NCI-H1048 (cell line): ENCODE measurements at places on chromosomes 16 and 17.

DNA sequence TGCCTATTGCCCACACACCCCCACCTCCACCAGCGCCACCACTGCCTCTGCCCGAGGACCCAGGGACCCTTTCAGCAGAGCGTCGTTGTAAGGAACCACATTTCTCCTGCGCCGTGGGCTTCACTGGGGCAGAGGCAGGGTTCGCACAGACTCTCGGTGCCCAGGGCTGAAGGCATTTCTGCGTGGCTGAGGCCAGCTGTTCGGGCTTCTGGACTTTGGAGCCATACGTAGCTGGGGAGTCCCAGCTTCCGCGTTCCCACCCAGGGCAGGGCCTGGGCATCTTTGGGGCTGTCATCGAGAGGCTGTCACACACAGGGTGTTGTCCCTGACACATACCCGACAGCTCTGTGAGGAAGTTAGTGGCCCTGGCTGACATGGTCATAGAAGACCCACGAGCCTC, 16.0 kb upstream of the SMIM5 start:
- DNase-seq, result no peak

DNA sequence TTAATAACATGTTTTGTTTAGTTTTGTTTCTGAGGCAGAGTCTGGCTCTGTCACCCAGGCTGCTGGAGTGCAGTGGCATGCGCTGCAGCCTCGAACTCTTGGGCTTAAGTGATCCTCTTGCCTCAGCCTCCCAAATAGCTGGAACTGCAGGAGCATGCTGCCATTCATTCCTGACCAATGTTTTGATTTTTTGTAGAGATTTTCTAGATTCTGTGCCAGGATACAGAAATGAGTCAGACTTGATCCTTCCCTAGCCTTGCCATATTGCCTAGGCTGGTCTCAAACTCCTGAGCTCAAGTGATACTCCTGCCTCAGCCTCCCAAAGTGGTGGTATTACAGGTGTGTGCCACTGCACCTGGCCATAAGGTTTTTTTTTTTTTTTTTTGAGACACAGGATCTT, 17.7 kb downstream of the TAOK1 start:
- DNase-seq, result no peak

DNA sequence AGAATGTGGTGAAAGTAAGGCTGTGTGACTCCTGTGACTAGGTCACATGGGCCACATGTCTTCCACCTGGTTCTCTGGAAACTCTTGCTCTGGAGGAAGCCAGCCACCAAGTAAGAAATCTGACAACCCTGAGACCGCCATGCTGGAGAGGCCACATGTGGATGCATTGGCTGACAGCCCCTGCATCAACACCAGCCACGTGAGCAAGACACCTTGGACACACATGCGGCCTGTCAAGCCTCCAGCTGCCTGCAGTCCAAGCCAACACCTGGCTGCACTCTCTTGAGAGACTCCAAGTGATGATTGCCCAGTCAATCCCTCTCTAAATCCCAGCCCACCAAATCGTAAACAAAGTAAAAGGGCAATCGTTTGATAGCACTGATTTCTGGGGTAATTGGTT, 112.6 kb downstream of the FOXL1 start:
- DNase-seq, result no peak

- DNase-seq, result no peak
Observed at GRCh38 chr17:71409137-71409536, 711.7 kb upstream of the SOX9 start.

GRCh38 chr16:19316846-19317245, 31.3 kb downstream of the CLEC19A start:
- no peak for DNase-seq

DNA sequence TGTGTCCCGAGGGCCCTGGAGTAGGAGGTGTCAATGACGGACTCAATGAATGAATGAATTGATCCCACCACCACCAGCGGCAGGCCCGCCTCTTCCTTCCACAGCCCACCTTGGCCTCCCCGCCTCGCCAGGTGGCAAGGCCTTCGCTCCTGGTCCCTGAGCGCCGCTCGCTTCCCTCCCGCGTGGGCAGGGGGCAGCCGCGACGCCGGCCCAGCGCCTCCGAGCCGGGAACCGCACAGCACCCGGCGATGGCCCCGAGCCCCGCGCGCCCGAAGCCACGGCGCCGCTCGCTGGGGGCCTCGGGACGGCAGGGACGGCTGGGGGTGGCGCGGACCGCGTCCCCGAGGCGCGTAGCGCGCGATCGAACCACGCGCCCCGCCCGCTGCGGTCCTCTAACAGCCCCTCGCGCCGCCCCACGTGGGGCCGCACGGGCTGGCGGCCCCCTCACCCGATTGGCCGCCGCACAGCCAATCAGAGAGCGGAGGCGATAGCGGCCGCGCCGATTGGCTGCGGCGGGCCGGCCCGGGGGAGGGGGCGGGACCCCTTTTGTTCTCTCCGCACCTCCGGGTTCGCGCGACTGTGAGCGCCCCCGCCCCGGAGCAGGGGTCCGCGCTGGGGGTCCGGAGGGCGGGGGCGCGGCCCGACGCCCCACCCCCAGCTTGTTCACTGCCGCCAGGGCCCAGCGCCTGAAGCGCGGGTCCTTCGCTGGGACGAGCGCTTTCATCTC, 31.4 kb downstream of the ACTG1 start:
- DNase-seq, result peak; percentile 67

GRCh38 chr16:68739964-68740627, 3.0 kb downstream of the CDH1 start:
- no peak for DNase-seq

DNA sequence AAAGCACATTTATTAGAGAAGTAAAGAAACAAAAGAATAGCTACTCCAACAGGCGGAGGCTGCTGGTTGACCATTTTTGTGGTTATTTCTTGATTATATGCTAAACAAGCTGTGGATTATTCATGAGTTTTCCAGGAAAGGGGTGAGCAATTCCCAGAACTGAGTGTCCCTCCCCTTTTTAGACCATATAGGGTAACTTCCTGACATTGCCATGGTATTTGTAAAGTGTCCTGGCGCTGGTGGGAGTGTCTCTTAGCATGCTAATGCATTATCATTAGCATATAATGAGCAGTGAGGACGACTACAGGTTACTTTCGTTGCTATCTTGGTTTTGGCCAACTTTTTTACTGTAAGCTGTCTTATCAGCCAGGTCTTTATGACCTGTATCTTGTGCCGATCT, 12.2 kb upstream of the HS3ST4 start:
- no peak for DNase-seq

GRCh38 chr17:8223356-8224126, 13.2 kb upstream of the AURKB start:
- no peak for DNase-seq

- no peak for DNase-seq
Observed at GRCh38 chr16:49292413-49292812, 10.8 kb upstream of the CBLN1 start.

DNA sequence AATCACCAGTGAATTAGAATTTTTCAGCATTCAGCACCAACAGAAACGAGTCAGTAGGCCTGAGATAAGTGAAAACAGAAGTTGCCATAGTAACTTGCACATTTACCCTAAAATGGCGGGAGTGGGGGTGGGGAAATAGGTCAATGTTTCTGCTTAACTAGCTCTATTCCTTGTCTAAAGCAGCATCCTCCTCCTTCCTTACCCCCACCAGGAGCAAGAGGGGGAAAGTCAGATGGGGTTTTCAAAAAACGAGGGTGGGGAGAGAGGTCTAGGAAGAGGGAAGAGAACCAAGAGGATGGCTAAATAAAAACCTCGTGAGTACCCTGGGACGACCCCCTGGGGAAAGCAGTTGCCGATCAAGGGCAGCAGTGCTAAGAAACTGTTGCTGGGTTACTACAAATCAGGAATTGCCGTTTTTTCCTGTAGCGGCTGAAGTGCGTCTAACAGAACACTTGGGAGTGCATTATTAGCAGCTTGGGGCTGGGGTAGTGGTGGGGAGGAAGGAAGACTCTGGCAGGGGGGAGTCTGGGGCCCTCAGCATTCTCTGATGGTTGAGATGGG, 34.4 kb upstream of the MNT start:
- DNase-seq, result no peak

DNA sequence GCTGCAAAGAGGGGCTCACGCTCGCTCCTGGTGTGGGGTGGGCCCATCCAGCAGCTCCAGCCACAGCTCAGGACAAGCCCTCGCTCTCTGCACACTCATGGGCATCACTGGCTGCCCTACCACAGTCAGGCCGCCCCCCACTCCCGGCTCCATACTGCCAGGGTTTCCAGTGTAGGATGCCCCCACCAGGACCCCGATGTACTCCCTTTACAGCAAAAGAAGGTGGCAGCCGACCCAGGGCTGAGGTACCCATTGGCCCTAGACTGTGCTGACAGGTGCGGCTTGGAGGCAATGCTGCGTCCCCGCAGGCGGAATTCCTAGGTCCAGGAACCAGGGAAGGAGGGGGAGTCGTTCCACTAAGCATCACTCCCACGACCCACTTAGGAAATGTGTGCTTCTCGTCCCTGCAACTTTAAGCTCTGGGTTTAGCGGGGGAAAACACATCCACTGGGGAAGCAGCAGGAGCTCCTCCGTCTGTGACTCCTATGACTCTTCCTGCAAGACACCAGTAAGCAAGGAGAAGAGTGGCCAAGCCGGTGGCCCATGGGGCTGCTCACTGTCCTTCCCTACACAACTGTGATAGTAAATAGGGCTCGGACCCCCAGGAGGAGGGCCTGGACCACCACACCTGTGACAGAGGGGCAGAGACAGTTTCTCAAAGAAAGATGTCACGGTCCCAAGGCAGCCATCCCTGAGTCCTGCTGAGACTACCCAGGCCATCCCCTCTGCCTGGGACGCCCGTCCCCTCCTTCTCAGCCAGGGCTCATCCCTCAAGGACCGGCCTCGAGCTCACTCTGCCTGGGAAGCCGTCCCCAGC, 13.1 kb downstream of the CORO7 start:
- no peak for DNase-seq

- DNase-seq, result no peak
Observed at GRCh38 chr16:86514481-86515376, 4.4 kb downstream of the FOXF1 start.

GRCh38 chr17:258906-259305, 77.5 kb upstream of the DOC2B start:
- DNase-seq, result no peak

DNA sequence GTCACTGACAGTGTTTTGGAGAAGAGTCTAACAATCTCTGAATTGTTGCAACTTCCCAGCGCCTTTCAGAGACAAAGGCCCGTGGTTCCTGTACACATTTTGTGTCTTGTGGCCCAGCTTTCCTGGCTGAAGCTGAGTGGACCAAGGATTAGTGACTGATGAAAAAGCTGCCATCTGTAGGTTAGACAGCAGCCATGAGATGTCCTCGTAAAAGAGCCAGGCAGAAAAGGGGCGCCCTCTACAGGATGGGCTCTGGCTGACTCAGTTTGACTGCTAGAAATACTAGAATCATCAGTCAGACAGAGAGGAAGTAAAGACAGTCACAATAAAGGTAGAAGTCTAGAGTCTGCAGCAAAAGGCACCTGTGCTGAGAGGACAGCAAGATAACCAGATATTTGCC, 26.5 kb upstream of the NF1 start:
- DNase-seq, result no peak

DNA sequence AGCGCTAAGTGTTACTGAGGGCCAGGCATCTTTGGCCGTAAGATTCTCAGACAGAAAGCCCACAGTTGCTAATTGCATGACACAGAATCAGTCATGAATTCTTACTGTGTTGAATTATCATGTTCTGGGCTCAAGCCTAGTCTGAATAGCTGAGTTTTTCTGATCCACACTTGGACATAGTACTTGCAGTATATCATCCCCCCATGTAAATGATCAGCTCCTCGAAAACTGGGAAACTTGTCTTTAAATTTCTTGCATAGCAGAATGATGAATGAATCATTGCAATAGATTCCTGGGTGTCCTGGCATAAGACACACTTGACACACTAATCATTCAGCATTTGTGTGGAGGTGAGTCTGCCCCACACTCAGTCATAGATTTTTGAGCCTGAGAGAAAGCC, 2.2 kb downstream of the MLYCD start:
- no peak for DNase-seq

GRCh38 chr17:28072936-28073533, 30.6 kb downstream of the NLK start:
- no peak for DNase-seq

- no peak for DNase-seq
Observed at GRCh38 chr16:27586711-27587110, 36.8 kb downstream of the KATNIP start.

DNA sequence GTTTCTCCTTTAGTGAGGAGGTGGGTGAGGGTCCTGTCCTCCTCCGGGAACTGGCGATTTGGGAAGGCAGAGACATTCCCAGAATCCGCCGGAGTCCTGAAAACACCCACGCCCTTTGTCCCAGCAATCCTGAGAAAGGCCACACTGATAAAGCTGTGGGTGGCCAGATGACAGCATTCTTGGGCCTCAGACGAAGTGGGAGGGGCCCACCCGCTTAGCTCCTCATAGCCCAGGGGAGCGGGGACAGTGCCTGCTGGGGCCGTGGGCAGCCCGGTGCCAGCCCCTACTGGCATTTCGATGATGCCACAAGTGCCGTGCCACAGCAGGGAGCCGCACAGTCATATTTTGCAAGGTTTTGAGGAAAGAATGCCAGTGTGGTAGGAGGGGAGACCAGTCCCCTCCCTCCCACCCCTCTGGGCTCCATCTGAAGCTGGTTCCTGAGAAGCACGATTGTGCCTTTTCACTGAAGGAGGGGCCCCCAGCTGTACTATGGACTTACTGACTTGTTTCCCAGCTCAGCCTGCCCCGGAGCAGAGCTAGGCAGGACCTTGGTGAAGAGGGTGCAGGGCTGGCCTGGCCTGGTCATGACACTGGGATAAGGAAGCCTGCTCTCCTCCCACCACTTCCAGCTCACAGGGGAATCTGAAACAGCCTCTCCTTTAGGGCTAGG, 20.9 kb upstream of the MPRIP start:
- DNase-seq, result no peak

DNA sequence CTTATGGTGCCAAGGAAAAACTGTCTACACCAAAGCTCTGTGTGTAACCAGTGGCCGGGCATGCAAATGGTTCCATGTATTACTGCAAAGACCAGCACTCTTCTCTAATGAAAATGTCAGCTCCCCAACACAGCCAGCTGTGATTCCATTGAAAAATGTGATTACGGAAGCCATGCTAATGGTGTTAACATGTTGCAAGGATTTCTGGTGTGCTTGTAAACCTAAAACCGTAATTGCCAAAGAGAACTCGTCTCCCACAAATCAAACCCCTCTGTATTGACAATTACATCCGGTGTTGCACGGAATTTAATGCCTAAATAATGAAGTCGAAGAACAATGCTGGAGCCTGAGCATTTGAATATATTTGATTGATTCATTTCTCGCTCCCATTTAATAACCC, 351.7 kb downstream of the NPIPA8 start:
- DNase-seq, result no peak

DNA sequence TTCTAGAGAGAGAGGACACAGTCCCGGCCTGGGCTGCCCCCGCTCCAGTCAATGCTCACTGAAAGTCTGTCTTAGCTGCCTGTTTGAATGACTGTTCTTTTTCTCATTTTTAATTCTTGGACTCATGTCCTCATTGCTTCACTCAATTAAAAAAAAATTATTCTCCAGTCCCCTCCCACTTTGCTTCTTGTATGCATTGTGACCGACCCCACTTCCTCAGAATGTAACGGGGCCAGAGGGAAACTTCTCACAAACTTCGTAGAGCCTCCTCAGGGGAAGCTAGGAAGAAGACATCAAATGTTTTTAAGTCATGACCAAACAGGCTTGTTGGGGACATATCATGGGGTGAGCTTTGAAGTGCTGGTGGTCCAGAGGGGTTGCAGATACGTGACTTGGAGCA, 113.2 kb downstream of the CCDC182 start:
- no peak for DNase-seq
